ENCODE measurements at places on chromosomes 5 and 9.
A peak's percentile ranks its signal among the peaks of the same experiment; 100 is the strongest.

- DNase-seq, result no peak
Observed at GRCh38 chr9:16616686-16617085, 253.8 kb downstream of the BNC2 start.

DNA sequence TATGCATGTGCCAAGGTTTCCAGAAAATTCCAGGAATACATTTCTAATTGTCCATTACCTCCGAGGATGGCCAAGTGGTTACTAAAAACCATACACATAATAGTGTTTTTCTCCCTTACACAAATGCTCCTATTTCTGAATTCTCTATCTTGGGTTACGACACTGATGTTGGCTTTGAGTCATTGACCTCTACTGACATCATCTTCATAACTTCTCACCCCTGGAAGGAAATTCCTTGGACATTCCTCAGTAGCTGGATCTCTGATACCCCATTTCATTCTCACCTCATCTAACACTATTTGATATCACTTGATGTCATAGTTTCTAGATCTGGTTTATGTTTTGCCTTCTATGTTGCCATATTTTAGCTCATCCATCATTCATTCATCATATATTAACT, 287.2 kb downstream of the CTNND2 start:
- no peak for DNase-seq

- DNase-seq, result no peak
Observed at GRCh38 chr9:131258186-131258585, 18.1 kb downstream of the FAM78A start.

DNA sequence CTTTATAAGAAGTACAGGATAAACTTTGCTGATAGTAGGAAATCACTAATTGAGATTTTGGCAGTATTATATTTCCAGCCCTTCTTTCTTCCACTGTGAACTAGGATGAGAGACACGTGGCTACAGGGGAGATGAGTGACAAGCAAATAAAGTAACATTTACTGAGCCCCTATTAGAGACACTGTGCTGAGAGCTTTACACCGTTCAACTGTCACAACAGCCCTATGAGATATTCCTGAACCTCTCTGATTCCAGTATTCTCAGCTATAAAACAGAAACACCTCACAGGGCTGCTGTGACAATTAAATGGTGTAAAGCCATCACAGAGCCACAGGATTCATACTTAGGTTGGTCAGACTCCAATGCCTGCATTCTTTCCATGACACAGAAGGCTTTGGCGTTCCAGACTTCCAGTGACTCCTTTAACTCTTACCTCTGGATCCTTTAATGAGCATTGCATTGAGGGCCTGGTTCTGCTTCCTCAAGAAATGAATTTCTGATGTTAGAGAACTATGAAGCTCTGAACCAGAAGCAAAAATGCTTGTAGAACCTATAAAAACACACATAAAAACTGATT, 169.0 kb downstream of the CDK5RAP2 start:
- DNase-seq, result no peak

GRCh38 chr5:51386916-51387883, 4.0 kb downstream of the ISL1 start:
- DNase-seq, result no peak

- DNase-seq, result no peak
Observed at GRCh38 chr5:179263391-179264052, 81.7 kb downstream of the ADAMTS2 start.

DNA sequence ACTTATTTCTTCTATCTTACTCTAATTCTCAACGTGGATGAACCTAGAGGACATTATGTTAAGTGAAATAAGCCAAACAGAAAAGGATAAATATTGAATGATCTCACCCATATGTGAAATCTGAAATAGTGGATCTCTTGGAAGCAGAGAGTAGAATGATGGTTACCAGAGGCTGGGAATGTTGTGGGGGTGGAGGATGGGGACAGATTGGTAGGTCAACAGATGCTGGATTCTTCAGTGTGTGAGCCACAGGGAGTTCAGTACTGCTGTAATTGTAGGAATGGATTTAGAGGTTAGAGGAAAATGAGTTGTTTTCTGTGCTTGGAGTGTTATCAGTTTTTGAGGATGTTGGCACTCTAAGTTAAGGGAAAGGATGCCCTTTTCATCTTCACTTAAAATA, 190.6 kb downstream of the FBXL7 start:
- no peak for DNase-seq

DNA sequence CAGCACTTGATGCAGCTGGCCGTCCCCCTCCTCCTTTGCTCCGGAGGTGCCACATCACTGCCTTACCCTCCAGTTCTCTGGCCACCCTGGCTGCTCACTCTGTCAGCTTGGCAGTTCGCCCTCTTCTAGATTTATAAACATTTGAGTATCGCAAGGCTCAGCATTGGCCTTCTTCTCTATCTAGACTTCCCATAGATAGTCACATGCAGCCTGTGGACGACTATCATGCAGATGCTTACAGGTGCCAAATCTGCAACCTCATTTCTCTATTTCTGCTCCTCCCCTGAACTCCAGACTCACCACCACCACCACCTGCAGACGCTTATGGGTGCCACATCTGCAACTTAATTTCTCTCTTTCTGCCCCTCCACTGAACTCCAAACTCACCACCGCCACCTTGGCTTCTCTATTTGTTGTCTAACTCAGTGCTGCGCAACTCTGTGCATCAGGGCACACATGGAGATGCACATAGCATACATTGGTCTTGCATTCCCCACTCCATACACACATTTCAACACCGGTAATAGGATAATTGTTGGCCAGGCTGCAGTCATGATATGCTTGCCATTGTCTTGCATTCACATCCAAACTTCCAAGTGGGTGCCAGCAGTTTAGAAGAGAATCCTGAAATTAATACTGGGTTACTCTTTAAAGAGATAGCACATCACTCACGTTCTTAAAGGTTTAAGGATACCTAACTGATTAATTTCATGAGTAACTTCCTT, 1.9 kb upstream of the DAP start:
- DNase-seq, result no peak

DNA sequence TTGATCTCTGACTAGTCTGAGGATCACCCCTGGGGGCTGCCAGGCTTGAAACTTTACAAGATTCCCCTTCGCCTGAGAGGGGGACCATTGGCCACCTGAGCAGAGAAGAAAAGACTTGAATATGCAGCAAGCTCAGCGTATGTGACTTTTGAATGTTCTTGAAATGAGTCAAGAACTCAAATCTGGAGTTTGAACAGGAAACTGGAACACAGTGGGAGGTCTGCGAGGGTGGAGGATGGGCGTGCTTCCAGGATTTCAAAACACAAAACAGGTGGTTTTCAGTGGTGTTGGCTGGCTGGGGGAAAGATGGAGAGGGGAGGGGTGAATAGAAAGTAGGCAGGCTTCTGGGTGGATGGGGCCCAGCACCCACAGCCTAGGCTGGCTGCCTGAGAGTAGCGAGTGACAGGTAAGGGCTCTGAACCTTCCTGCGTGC, 40.6 kb downstream of the TMEM174 start:
- peak; percentile 66 for DNase-seq
